Chondrocyte (in vitro differentiated cells): ENCODE measurements at places on chromosomes 6 and 20. TPM values are rescaled to one million over a fixed set of nuclear protein-coding genes. Genes with fewer than 3 reads are reported as not detected.

The EEF1E1 gene
- 15.7 to 26.8 TPM (median 17.9 TPM) in 3 replicates for total RNA-seq

GRCh38 chr20:56945057-56945456 is 316.0 kb downstream of the TFAP2C start:
- no peak for DNase-seq

GRCh38 chr6:119310486-119311036 is 39.0 kb downstream of the MAN1A1 start:
- no peak for DNase-seq

- DNase-seq: no peak
Measured at GRCh38 chr20:34781220-34781619, 44.2 kb downstream of the NCOA6 start.

- no peak for DNase-seq
Measured at GRCh38 chr20:47027042-47027441, 132.4 kb downstream of the EYA2 start.

DNA sequence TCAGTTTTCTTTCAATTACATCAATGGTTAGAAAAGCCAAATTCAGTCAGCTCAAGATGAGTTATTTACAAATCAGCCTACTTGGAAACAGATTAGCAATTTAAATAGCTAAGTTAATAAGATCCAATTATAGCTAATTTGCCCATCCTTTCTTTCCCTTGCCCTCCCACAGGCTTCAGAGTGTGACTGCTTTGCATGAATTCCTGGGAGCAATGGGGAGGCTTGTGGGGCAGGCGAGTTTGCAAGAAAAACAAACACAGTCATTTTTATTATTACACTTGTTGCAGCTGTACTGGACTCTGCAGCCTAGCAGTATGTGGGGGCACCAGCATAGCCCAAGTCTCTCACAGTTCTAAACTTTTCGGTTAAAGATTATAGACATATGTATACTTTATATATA is 219.0 kb downstream of the NKAIN2 start:
- no peak for DNase-seq

The PBOV1 gene
- not detected in 3 replicates for total RNA-seq

DNA sequence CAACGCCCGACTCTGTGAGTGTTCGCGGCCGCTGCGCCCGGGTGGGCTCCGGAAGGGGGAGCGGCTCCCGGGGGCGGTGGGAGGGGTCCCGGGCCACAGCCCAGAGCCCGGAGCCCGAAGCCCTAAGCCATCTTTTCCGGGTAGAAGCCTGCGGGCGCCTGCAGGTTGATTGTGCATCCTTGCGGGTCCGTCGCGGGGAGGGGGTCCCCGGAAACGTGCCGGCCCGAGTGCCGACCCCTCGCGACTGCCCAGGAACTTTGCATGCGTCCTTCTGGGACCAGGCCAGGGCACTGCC is 413 bp downstream of the PTPRA start:
- no peak for DNase-seq

The GABRR1 gene
- not detected in 3 replicates for total RNA-seq

DNA sequence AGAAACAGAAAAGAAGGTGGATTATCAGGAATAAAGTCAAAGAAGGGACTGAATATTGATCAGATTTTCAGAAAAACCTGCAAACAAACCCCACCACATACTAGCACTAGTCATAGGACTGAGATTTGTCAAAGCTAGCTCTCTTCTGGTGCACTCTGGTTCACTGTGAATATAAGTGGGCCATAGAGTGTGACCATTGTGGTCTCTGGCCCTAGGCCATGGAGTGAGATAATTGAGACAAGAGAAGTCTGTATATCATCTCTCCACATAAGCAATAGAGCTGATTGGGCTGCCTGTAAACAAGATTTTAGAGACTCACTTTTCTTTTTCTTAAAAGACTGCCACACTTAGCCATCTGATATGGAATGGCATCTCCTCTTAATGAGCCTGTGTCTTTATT is 247.2 kb downstream of the LAMA2 start:
- DNase-seq: no peak

- no peak for DNase-seq
Measured at GRCh38 chr20:59701236-59701635, 96.9 kb downstream of the PHACTR3 start.

The FLRT3 gene
- 1.5 to 1.7 TPM (median 1.7 TPM) in 3 replicates for total RNA-seq

DNA sequence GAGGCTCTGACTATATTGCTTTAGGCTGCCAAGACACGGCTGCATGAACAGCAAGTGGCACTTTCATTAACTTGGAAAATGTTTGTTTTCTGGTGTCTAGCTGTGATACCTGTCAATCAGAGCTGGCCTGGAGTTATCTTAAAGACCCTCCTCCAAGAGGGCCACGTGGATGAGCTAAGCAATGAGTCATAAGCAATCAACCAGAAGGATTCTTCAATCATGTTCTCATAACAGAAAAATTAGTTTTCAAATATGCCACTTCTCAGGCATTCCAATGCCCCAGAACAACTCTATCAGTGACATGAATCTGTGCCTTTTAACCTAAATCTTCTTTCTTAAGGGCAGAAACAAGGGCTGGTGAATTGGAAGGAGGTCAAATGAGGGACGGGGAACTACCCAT is 283.0 kb downstream of the HTR1B start:
- DNase-seq: no peak

The LAMA4 gene
- total RNA-seq: 55.2 to 115 TPM (median 102 TPM) in 3 replicates

The PGC gene
- not detected in 3 replicates for total RNA-seq

DNA sequence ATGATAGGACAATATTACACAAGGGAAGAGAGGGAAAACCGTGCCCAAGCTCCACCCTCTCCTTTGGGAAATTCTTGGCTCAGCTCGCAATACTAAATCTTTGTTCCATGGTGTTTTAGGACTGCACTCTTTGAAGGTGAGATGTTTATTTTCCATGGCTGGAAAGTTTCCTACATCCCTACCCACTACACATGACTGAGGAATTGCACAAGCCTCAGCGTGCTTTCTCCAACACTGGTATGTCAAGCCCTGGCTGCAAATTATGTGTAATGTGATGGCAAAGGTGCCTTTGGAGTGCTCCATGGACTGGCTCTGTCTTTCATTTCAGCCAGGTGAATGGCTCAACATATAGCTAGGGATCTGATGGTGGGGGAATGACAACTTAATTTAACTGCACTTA is 134.3 kb downstream of the ISM1 start:
- DNase-seq: no peak

The SLC26A8 gene
- 0.15 TPM in 1 of 3 replicates, not detected in the others for total RNA-seq

DNA sequence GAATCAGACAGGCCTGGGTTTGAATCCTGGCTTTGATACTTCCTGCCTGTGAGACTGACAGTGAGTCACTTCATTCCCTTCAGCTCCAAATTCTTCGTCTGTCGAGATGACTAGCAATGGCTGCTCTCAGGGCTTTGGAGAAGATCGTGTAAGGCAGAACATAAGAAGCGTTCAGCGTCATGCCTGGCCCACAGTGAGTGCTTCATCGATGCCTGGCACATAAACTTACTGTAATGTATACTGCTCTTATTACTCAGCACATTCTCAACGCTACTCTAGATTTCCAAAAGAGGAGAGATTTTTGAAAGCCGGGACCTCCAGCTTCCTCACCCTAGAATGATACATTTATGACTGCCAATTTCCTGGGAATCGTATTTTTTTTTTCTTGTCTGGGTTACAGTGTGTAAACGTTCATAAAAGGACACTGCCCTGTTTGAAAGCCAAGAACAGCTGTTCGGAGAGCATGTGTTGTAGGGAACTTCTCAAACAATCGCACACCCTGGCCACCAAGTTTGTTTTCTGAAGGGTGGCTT is 16.2 kb upstream of the BCAS1 start:
- no peak for DNase-seq

The AGER gene
- 2.6 to 4.9 TPM (median 3.6 TPM) in 3 replicates for total RNA-seq

The BPIFB1 gene
- total RNA-seq: not detected in 3 replicates

DNA sequence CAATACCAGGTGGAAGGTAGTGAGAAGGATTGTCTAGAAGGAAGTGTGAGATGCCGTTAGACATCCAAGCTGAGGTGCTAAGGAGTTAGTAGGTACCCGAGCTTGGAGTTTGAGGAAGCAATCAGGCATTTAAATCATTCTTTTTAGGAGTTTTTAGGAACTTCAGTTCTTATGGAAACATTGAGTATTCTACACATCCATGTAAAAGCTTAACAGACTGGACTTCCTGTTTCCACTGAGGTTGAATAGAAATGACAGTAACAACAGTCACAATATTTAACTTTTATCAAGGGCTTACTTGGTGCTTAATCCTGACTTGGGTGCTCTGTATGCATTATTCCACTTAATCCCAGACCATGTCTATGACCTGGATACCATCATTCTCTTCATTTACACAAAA is 136.4 kb downstream of the UST start:
- no peak for DNase-seq

DNA sequence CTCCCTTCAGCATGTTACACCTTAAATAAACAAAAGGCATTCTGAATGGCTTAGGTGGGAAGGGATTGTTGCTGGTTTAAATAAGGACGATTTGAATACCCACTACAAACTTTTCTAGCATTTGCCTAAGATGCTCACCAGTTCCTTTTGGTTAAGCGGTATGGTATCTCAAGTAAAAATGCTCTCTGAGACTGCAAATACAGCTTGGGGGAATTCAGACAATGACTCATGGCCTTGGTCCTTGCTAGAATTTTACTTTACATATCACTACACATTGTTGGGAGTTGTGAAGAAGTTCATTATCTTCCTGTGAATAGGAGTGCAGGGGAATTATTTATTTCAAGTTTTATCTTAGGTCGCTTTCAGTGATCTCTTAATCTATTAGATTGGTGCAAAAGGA is 670.7 kb downstream of the UTRN start:
- no peak for DNase-seq

GRCh38 chr6:47413752-47414422 is 63.7 kb upstream of the CD2AP start:
- no peak for DNase-seq

DNA sequence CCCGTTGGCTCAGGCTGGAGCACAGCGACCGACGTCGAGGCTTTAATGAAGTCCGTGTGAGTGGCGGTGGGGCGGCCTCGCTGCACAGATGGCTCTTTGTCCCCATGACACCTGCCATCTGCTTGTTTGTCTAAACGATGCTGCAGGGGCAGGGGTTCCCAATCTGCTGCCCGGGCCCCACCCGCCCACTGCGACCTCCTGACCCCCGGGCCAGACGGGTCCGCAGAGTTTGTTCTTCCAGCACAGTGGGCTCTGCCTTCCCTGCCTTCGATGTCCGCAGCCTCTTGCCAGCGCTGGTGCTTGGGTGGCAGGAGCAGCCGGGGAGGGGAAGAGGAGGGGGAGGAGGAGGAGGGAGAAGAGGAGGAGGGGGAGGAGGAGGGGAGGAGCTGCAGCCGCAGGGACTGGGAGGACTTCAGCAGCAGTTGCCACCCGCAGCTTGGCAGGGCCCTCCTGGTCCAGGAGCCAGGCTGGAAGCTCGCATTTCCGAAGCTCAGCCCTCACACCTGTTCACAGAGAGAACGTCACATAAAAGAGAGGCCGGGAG is 210.0 kb downstream of the DLL1 start:
- DNase-seq: peak; percentile 65

The TAGAP gene
- not detected in 3 replicates for total RNA-seq

- DNase-seq: no peak
Measured at GRCh38 chr6:150541576-150541975, 58.1 kb upstream of the PLEKHG1 start.

GRCh38 chr6:40614671-40615070 is 27.5 kb upstream of the LRFN2 start:
- no peak for DNase-seq

DNA sequence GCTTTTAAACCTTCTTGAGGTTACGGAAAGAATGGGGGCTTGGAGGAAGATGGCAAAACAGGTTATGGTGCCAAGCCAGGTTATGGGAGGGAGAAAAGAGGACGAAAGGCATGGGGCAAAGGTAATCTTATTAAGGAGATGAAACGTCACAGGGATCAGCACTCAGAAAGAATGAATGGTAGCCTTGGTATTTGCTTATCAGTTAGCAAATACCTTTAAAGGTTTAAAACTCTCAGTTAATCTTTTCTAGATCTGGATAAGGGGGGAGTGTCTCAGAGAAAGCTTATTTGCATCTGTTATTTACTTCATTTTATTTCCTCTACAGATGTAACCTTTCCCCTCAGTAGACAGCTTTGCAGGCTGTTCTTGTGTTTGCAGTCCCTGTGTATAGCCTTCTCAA is 55.5 kb upstream of the EEF1E1 start:
- DNase-seq: no peak

DNA sequence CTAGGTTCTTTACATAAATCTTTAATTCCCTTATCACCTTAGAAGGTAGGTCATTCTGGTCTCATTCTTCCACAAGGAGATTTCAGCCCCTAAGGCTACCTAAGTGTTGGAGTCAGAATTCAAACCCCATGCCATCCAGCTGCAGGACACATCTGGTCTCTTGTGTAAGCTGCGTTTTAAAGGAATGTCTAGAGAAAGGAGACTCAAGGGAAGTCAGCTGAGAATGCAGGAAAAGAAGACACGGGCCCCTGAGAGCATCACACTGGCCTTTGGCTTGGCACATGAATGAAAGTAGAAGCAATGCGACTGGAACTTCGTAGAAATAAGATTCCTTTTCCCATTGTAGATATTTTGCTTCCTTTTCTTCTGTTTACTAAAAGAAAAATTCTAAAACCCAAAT is 76.7 kb upstream of the SYNJ2 start:
- DNase-seq: no peak

DNA sequence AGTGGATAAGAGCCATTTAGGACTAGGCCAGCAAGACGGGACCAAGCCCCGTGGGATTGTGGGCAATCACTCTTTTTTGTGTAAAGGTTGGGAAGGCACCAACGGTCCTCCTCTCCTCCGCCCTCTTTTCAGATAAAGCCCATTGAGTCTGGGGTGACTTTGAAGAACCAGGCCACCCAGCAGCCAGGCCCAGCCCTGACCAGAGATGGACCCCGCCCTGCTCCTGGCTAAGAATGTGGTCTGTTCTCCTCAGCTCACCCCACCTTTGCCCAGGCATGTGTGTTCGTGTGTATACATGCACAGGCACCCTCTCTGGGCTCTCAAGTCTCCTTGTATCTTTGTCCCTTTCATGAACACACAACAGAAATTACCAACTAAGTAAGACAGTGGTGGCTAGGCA is 9.1 kb downstream of the SDC4 start:
- no peak for DNase-seq

The PLEKHG1 gene
- total RNA-seq: 0.87 to 3.7 TPM (median 1.8 TPM) in 3 replicates

GRCh38 chr6:72560721-72561593 is 60.9 kb upstream of the KCNQ5 start:
- DNase-seq: no peak

- DNase-seq: no peak
Measured at GRCh38 chr6:111741177-111741952, 131.9 kb downstream of the FYN start.

GRCh38 chr20:62220666-62221568 is 839 bp upstream of the HRH3 start:
- no peak for DNase-seq

DNA sequence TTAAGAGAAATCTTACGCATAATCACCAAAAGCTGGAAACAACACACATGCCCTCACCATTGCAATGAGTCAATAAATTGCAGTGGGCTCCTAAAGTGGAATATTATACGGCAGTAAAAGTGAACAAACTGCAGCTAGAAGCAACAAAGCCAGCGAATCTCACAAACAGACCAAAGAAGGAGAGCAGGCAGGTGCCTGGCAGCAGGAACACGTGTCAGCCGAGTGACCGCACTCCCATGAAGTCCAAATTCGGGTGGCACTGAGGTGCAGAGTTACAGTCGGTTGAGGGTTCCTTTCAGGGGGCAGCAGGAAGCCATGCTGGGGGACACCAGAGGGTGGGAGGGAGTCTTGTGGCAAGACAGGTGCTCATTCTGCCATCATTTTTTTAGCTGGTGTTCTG is 313.1 kb downstream of the TAF4 start:
- DNase-seq: peak; percentile 54
